ENCODE measurements at places on chromosomes 6 and 20. TPM values are rescaled to one million over a fixed set of nuclear protein-coding genes. Genes with fewer than 3 reads are reported as not detected.

DNA sequence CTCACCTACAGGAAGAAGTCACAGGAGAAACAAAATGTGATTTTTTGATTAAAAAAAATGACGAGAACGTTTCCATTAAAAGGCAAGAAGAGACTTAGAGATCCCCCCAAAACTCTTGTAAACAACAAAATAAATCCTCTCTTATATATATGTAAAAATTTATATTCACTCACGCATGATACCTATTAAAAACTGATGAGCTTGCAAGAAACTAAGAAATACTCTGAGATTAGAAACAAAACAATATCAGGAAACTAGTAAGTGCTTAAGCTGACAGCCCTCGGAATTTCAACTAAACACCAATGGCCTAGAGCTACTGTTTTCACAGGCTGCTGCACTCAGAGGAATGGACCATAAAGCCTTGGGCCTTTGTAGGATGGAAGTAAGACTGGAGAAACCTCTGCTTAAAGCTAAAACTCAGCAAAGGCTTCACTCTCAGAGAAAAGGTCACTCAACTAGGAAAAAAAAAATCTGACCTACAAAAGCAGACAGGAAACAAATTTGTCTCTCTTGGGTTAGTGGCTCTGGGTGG lies 63.0 kb downstream of the MAP3K7 start:
- no peak overlapping the region for H3K4me3 ChIP-seq
- no peaks in the 10 kb centered on the region for H3K4me1 ChIP-seq
- peaks cover 58% of the 10 kb centered on the region for H3K36me3 ChIP-seq

DNA sequence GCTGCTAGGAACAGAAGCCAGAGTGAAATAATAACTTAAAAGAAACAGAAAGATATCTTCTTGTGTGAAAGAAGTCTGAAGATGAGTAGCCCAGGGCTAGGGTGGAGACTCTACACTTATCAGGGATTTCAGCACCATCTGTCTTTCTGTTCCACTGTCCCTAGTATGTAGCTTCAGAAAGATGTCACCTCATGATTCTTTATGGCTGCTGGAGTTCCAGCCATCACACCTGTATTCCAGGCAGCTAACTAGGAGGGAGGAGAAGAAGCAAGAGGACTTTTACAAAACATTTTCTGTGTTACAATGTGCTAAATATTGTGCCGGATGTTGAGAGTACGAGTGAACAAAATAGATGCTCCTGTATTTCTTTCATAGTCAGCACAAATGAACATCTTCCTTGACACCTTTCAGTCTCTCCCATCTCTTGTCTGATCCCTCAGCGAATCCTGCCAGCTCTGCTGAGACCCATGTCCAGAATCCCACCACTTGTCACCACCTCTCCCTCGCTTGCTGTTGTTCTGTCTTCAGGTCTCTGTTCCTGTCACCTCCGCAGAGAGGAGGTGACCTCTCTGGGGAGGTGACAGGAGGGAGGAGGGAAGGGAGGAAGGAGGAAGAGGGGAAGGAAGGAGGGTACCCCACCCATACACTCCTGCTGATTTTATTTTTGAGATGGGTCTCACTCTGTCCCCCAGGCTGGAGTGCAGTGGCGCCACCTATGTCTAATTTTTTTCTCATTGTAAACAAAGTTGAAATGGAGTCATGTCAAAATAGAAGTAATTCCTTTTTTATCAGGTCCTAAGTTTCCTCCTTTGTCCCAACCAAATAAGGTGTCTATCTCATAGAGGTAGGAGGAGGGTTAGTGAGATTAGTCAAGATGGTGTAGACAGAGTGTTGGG lies 188.9 kb downstream of the TFAP2C start:
- H3K27ac ChIP-seq: no peak overlapping the region
- no peaks in the 10 kb centered on the region for H3K36me3 ChIP-seq
- H3K4me1 ChIP-seq: no peaks in the 10 kb centered on the region
- no peaks in the 10 kb centered on the region for H3K27me3 ChIP-seq
- H3K4me3 ChIP-seq: no peak overlapping the region

DNA sequence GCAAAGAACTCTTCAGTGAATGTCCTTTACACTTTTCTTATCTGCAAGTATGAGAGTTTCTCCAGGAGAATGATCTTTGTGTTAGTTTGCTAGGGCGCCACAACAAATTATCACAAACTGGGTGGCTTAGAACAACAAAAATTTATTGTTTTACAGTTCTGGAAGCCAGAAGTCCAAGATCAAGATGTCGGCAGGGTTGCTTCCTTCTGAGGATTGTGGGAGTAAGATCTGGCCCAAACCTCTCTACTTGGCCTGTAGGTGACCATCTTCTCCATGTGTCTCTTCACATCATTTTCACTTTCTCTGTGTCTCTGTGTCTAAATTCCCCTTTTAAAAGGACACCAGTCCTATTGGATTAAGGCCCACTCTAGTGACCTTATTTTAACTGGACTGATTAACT lies 103.0 kb downstream of the ADTRP start:
- H3K36me3 ChIP-seq: no peaks in the 10 kb centered on the region
- DNase-seq: no peak
- H3K27ac ChIP-seq: no peak overlapping the region
- H3K27me3 ChIP-seq: no peaks in the 10 kb centered on the region
- H3K4me1 ChIP-seq: no peaks in the 10 kb centered on the region

GRCh38 chr6:42783177-42783875 lies 1.5 kb downstream of the BICRAL start:
- no peaks in the 10 kb centered on the region for H3K27me3 ChIP-seq
- no peaks in the 10 kb centered on the region for H3K36me3 ChIP-seq
- H3K4me1 ChIP-seq: peaks cover 50% of the 10 kb centered on the region
- peak overlapping the region; percentile 91 for H3K4me3 ChIP-seq
- H3K27ac ChIP-seq: peak overlapping the region; percentile 99

GRCh38 chr20:53834062-53834442 lies 236.3 kb downstream of the BCAS1 start:
- H3K36me3 ChIP-seq: no peaks in the 10 kb centered on the region
- no peak overlapping the region for H3K4me3 ChIP-seq
- H3K4me1 ChIP-seq: no peaks in the 10 kb centered on the region
- DNase-seq: no peak
- H3K27me3 ChIP-seq: no peaks in the 10 kb centered on the region
- H3K27ac ChIP-seq: no peak overlapping the region

DNA sequence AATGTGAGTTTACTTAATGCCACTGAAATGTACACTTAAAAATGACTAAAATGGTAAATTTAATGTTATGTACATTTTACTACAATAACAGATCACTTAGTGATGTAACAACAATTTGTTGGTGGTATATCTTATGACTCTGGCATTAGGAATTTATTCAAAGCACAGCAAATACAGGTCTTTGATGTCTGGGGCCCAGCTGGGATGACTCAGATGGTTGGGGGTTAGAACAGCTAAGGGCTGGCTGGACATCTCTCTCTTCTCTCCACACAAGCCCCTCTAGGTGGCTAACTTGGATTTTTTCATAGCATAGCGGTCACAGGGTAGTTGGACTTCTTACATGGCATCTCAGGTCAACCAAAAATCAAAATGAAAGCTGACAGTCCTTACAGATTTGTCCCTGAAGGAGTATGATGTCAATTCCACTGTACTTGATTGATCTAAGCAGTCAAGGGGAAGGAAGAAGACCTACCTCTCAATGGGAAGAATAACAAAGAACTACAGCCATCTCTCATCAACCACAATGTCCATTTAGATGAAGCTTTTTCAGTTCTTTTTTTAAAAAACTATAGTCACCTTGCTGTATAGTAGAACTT lies 37.5 kb upstream of the LCA5 start:
- no peaks in the 10 kb centered on the region for H3K36me3 ChIP-seq
- H3K27ac ChIP-seq: no peak overlapping the region
- peaks cover 8% of the 10 kb centered on the region for H3K4me1 ChIP-seq
- no peaks in the 10 kb centered on the region for H3K27me3 ChIP-seq

DNA sequence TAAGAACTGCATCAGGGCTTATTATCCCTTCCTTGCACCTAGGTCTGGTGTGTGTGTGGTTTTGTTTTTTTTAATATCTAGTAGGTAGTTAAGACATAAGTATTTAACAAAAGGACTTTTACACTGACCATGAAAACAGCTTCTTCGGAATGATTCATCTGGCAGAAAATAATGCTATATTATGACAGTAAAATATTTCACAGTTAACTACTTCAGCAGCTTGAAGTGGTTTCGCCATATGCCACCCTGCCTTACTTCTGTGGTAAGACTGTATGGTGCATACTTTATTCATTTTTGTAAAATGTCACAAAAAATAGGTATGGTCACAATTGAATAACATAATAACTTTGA lies 858 bp upstream of the PTPRK start:
- no peak for DNase-seq
- H3K27ac ChIP-seq: peak overlapping the region; percentile 93
- H3K36me3 ChIP-seq: no peaks in the 10 kb centered on the region
- H3K4me3 ChIP-seq: peak overlapping the region; percentile 86

- no peaks in the 10 kb centered on the region for H3K27me3 ChIP-seq
- peak; percentile 60 for DNase-seq
- H3K36me3 ChIP-seq: no peaks in the 10 kb centered on the region
- H3K27ac ChIP-seq: no peak overlapping the region
- peaks cover 17% of the 10 kb centered on the region for H3K4me1 ChIP-seq
- no peak overlapping the region for H3K4me3 ChIP-seq
Observed at GRCh38 chr20:63966172-63966943, 3.4 kb downstream of the ZNF512B start.

GRCh38 chr6:120938876-120939472 lies 395.3 kb downstream of the TBC1D32 start:
- H3K4me3 ChIP-seq: no peak overlapping the region
- no peaks in the 10 kb centered on the region for H3K4me1 ChIP-seq
- no peaks in the 10 kb centered on the region for H3K36me3 ChIP-seq
- H3K27me3 ChIP-seq: no peaks in the 10 kb centered on the region
- no peak overlapping the region for H3K27ac ChIP-seq

DNA sequence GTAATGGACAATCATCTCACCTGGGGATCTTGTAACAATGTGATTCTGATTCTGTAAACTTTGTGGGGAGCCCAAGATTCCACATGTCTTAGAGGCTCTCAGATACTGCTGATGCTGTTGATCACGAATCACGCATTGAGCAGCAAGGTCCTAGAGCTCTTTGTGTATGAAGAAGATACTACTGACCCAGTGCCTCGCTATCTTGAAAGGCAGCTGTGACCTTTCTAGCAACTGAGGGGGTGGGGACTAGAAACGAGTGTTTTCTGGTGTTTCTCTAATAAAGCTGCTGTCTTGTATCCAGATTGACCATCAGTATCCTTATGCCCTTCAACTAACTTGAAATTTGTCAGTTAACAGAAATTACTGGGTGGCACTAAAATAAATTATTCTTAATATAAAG lies 142.9 kb downstream of the MTHFD1L start:
- H3K27me3 ChIP-seq: no peaks in the 10 kb centered on the region
- no peaks in the 10 kb centered on the region for H3K36me3 ChIP-seq
- no peak overlapping the region for H3K27ac ChIP-seq

- peaks cover 7% of the 10 kb centered on the region for H3K4me1 ChIP-seq
- no peak overlapping the region for H3K27ac ChIP-seq
- no peaks in the 10 kb centered on the region for H3K27me3 ChIP-seq
- DNase-seq: no peak
Observed at GRCh38 chr6:5308066-5308465, 46.8 kb downstream of the FARS2 start.

DNA sequence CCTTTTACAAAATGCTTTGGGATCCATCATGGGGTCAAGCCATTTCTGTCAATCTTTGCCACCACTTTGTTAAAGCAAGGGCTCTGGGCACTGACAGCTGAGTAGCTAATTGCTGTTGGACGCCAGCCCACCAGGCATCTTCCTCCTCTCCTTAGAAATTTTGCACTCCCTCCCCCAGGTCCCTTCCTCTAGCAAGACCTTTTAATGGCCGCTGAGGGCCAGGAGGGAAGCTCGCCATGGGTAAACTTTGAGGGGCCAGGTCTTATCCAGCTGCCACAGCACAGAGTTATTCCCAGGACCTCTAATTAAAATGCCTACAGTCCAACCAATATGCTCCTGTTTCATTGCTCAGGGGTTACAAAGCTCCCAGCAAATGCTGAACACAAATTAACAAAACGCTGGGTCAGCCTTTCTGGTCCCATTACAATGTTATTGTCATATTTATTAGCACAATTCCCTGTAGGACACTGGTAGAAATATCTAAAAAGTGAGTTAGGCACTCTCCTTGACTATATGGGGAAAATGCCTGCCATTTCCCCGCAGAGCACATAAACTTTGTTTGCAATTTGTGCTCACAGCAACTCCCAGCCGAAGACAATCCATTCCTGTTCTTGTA lies 16.8 kb downstream of the SCML4 start:
- H3K27me3 ChIP-seq: no peaks in the 10 kb centered on the region
- DNase-seq: no peak
- no peaks in the 10 kb centered on the region for H3K36me3 ChIP-seq
- no peak overlapping the region for H3K27ac ChIP-seq
- no peak overlapping the region for H3K4me3 ChIP-seq

GRCh38 chr6:119110601-119111548 lies 32.4 kb upstream of the FAM184A start:
- no peaks in the 10 kb centered on the region for H3K36me3 ChIP-seq
- H3K27me3 ChIP-seq: no peaks in the 10 kb centered on the region
- H3K4me3 ChIP-seq: no peak overlapping the region

GRCh38 chr20:53245574-53245973 lies 273.4 kb downstream of the TSHZ2 start:
- no peak for DNase-seq
- no peaks in the 10 kb centered on the region for H3K27me3 ChIP-seq
- no peak overlapping the region for H3K4me3 ChIP-seq
- no peak overlapping the region for H3K27ac ChIP-seq
- H3K4me1 ChIP-seq: no peaks in the 10 kb centered on the region
- H3K36me3 ChIP-seq: no peaks in the 10 kb centered on the region

DNA sequence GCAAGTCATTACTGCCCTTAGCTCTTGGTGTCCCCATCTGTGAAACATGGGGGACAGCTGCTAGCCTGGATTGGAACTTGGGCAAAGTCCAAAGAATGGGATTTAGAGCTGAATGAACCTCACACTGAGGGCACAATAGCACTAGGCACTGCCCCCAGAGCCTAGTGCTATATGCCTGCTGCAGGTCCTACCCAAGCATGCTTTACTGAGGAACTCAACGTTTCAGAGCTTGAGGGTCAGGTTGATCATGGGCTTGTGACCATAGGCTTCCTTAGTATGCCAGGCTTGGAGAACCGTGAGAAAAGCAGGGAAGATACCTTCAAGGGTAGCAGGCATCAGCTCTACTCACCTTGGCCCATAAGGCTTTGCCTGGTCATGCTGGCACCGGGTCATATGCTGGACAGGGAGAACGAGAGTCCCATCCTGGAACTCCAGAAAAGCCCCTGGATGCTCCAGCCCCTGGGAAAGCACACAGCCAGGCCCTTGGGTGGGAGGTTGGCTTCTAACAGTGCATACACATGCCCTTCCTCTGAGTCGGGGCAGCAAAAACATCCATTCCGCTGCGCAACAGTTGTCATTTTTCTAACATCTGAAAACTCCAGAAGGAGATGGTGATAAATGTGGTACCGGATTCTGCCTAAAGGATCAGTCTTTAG lies 29.7 kb downstream of the EIF2S2 start:
- no peak overlapping the region for H3K4me3 ChIP-seq
- DNase-seq: peak; percentile 53
- peaks cover 7% of the 10 kb centered on the region for H3K36me3 ChIP-seq
- H3K27me3 ChIP-seq: no peaks in the 10 kb centered on the region

SAMD5 gene
- 1.1 TPM for total RNA-seq

ENTPD6 gene
- 26.0 TPM for total RNA-seq
